ENCODE measurements at places on chromosomes 7 and 10.

- DNase-seq, result no peak
Measured at GRCh38 chr7:156442516-156442915, 198.1 kb upstream of the RNF32 start.

GRCh38 chr7:100613412-100614175 is 1.3 kb downstream of the MOSPD3 start:
- DNase-seq, result no peak

DNA sequence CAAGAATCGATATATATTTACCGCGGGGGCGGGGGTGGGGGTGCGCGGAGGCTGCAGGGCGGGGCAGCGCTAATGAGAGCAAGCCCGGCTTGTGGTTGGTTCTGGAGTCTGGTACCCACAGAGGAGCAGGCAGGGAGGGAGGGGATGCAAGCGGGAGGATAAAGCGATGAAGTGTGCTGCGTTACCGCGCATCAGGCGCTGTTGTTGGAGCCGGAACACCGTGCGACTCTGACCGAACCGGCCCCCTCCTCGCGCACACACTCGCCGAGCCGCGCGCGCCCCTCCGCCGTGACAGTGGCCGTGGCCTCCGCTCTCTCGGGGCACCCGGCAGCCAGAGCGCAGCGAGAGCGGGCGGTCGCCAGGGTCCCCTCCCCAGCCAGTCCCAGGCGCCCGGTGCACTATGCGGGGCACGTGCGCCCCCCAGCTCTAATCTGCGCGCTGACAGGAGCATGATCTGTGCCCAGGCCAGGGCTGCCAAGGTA is at the start of gene HECW1:
Gene HECW1 (plus strand): TSS at position 189 of the 482 bp plus-strand sequence. CDS start 131,259 bp downstream, outside the sequence.
- DNase-seq, result no peak

- no peak for DNase-seq
Measured at GRCh38 chr10:22984066-22984465, 56.2 kb downstream of the ARMC3 start.

GRCh38 chr10:95480102-95480900 is 80.9 kb downstream of the SORBS1 start:
- no peak for DNase-seq

DNA sequence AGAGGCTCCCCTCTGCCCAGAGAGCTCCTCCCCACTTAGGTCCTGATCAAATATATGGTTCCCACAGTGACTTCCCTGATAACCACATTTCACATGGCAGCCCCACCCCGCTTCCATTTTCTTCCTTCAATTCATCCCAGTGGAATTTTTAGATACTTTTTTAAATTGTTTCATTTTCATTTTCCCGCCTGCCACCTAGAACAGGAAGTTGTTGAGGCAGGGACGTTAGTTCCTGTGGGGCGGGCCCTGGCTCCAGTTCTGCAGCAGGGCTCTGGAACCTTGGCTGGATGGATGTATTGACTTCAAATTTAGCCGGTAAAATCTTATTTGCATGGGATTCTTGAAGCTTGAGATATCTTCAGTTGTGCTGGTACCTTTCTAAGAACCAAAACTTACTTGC is 226.6 kb downstream of the PAXIP1 start:
- DNase-seq, result no peak

Data from activated B cell treated with CpG ODN at 0.5 μM for 24 hours (primary cell).